ENCODE measurements at places on chromosomes 1 and 21.

DNA sequence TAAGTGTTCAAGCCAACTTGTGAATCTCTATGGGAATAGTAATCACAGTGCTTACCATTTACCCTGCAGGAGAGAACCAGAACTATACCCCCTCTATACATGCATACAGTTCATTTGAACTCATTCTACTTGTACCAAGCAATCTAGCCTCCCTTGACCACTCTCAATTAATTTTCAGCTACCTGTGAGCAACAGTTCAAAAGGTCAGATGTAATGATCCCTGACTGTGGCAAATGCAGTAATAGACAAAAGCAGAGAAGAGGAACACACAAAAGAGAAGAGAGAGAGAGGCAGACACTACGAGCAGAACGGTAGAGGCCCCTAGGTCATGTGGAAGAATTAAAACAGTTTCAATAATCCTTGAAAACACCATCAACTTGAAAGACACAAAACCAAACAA, 52.8 kb downstream of the FMO4 start:
- no peak for DNase-seq

- DNase-seq, result no peak
These were observed 24.8 kb upstream of the ACBD6 start for GRCh38 chr1:180527101-180527669.

DNA sequence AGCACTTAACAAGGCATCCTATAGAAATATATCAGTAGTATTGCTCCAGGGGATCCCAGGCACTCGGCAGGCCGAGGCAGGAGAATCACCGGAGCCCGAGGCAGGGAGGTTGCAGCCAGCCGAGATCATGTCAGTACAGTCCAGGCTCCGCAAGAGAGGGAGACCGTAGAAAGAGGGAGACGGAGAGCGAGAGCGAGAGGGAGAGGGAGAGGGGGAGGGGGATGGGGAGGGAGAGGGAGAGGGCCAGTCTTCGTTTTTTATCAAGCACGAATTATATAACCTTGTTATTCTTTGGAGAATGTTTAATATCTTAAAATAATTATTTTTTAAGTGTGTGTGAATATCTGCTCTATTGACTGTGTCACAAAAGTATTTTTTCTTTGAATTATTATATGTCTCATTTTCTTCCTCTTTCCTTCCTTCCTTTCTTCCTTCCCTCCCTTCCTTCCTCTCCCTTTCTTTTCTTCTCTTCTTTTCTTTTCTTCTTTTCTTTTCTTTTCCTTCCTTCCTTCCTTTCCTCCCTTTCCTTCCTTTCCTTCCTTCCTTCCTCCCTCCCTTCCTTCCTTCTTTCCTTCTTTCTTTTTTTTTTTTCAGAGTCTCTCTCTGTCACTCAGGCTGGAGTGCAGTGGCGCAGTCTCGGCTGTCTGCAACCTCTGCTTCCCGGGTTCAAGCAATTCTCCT, 233.7 kb downstream of the SRGAP2C start:
- no peak for DNase-seq

- DNase-seq, result no peak
These were observed 22.7 kb upstream of the IFNAR1 start for GRCh38 chr21:33302055-33302454.

- peak; percentile 25 for DNase-seq
These were observed 15.7 kb upstream of the GLIS1 start for GRCh38 chr1:53754484-53755312.

DNA sequence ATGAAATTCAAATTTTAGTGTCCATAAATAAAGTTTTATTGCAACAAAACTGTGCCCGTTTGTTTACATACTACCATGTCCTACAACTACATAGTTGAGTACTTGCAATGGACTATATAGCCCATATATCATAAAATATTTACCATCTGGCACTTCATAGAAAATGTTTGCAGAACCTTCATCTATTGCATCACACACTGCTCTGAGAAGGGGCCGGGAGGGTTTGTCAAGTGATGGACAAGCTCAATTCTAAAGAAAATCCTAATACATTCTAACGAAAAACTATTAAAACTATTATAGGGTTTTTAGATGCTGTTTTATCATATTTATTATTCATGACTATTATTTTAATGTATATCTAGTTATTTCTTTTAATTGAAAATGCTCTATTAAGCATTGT, 35.9 kb downstream of the RGSL1 start:
- no peak for DNase-seq

- no peak for DNase-seq
These were observed 392 bp upstream of the TAGLN2 start for GRCh38 chr1:159925719-159926078.

DNA sequence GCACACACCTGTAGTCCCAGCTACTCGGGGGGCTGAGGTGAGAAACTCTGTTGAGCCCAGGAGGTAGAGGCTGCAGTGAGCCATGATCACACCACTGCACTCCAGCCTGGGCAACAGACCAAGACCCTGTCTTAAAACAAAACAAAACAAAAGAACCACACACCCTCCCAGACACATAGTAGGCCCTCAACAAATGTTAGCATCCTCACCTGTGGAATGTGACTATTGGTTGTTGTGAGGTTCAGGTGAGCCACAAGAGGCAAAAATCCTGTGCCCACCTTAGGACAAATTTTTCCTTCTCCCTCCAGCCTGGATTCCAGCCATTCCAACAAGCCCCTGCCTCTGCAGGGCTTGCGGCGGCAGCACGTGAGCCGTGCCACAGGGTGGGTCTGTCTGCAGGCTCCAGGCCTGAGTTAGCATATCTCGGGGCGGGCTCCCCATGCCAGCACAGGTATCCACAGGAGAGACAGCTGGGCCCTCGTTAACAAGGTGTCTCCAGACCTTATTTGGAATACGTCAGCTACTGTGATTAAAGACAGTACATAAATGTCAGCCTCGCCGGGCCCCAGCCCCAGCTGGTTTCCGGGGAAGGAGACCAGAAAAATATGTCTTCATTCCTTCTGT, 17.4 kb downstream of the C1QB start:
- DNase-seq, result no peak

DNA sequence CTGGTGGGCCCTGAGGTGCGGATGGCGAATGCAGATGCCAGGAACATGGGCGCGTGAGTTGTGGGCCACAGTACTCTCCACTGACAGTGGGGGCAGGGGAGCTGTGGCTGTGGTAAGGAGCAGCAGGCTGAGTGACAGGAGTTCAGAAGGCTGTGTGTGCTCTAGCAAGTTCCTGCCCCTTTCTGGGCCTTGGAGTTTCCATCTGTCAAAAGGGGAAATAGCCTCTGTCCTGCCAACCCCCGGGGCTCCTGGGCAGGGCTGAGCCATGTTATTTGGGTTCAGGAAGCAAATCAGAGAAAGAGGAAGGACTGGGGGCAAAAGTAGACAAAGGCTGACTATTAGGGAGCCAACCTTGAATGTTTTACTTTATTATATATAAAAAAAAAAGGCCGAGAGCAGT, 19.5 kb upstream of the MFN2 start:
- no peak for DNase-seq

DNA sequence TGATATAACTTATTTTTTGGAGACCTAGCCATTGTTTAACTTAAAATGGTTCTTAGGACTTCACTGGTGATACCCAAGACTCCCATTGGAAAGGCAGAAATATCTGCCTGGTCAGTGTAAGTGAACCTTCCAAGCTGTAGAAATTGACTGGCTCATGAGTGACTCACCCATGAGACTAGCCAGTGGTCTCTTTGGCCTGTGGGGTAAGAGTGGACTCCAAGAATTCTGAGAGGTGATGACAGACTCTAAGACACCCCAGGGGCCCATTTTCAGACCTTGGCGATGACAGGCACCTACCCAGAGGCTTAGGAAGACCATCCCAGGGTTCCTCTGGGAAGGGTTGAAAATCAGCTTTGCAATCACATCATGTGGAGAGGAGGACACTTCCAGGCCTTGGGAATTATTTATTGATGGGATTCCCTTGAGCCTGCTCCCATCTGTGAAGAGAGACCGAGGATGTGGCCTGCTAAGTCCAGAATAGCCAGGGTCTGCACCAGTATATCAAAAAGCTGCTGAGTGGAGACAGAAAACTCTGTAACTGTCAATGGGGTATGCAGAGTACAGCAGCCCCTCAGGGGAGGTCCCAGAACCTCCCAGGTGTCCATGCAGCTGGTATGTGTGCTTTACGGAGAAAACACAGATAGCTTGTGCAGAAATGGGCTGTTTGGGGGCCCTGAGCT, 78.9 kb downstream of the KAZN start:
- no peak for DNase-seq

DNA sequence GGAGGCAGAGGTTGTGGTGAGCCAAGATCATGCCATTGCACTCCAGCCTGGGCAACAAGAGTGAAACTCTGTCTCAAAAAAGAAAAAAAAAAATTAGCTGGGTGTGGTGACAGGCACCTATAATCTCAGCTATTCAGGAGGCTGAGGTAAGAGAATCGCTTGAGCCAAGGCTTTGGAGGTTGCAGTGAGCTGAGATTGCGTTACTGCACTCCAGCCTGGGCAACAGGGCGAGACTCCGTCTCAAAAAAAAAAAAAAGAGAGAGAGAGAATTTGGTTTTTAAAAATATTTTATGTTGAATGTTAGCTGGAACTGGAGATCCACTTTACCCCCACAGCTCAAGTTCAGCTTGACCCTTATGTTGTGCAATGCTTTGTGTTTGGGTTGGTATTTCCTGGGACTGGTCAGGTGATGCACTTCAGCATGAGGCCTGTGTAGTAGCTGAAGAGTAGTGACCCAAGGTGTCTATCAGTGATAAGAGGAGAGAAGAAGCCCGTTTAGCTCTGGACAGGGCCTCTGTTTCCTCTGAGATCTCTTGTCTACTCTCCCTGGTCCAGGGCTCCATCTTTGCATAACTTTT, 36.8 kb upstream of the MACF1 start:
- DNase-seq, result no peak

GRCh38 chr1:178784131-178784536, 59.1 kb downstream of the RALGPS2 start:
- DNase-seq, result no peak

- DNase-seq, result no peak
These were observed 70.4 kb downstream of the FOXJ3 start for GRCh38 chr1:42264511-42265190.

DNA sequence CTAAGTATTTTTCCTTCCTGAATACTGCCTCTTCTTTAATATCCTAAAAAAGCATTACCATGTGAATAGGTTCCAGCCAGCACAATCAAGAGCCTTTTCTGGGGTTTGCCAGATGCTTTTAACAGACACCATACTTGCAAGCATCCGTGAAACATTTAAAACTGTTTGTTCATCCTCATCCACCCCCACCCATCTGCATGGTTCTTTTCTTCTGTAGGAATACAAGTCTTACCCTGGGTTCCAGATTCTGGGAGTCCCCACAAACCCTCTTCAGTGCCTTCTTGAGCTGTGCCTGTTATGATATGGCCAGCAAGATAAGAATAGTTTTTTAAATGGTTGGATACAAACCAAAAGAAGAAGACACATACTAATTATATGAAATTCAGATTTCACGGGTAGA, 354.9 kb upstream of the PLXNA2 start:
- DNase-seq, result no peak

GRCh38 chr1:102800406-102800805, 307.9 kb downstream of the COL11A1 start:
- no peak for DNase-seq

GRCh38 chr1:233172201-233172600, 123.3 kb downstream of the PCNX2 start:
- no peak for DNase-seq

DNA sequence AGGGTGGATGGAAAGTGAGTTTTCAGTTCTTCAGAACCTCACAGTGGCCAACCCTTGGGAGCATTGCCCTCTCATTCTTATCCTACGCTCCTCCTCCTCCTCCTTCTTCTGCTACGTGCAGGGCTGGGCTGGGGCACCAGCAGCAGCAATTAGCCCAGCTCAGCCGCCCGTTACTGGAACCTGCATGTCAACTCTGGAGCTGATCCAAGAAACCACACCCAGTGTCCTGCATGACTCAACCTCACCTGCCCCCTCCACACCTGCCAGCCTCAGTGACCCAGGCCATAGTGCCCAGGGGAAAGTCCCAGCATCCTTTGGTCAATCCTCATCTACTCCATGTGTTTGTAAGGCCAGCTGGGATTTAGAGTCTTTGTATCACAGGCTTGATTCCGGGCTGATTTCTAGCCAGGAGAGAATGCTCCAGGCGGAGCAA, 12.6 kb downstream of the ELF3 start:
- DNase-seq, result peak; percentile 76

GRCh38 chr1:241749041-241749944, 97.2 kb downstream of the WDR64 start:
- DNase-seq, result no peak

DNA sequence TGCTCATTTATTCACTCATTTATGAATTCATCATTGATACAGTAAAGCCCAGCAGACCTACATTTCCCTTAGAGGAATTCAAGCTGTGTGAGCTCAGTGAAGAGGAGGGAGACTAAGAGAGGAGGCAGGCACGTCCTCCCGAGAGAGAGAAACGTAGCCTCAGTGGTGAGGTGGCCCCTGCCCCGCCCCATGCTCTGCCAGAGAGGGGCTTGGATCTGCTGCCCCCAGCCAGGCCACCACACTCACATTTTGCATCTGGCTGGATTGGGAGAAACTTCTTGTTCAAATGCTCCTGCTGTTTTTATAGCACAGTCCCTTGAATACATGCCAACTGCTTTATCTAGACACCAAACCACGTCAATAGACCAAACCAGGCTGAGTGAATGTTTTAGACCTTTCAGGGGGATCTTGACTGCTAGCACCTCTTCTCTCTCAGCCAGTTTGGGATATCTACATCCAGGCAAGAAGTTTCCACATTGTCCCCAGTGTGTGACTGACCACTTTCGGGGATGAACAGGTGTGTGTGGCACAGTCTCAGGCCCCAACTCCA, 67.7 kb upstream of the AJAP1 start:
- DNase-seq, result no peak

- DNase-seq, result no peak
These were observed 17.4 kb downstream of the PDXK start for GRCh38 chr21:43736224-43736883.

GRCh38 chr1:52152572-52152971, 10.7 kb downstream of the ZFYVE9 start:
- DNase-seq, result no peak

DNA sequence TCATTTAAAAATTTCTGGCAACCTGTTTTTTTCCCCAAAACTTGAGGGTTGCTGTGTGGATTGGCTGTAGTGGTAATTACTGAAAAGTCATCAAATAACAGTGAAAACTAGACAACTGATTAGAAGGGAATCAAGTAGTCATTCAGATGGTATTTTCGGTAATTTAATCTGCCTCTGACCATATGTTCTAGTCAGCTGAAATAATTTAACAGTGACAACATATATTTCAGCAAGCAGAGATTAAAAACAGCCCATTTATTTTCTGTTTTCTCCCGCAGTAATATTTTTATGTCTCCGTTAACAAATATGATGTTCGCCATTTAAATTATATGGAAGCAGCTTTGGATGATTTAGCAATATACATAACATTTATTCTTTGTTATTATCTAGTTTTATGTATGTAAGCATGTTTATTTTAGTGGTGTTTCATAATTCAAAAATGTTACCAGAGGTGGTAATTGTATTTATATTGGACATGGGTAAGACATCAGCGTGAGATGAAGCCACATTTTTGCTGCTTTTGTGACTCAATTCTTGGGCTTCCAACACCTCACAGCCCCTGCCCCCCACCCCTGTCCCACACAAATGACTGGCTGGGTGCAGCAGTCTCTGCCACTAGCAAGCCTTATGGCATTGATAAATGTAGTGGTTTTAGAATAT, 104.4 kb downstream of the GALNT2 start:
- no peak for DNase-seq

All from NCI-H345 (cell line).